ENCODE measurements at places on chromosomes 16 and 17.

DNA sequence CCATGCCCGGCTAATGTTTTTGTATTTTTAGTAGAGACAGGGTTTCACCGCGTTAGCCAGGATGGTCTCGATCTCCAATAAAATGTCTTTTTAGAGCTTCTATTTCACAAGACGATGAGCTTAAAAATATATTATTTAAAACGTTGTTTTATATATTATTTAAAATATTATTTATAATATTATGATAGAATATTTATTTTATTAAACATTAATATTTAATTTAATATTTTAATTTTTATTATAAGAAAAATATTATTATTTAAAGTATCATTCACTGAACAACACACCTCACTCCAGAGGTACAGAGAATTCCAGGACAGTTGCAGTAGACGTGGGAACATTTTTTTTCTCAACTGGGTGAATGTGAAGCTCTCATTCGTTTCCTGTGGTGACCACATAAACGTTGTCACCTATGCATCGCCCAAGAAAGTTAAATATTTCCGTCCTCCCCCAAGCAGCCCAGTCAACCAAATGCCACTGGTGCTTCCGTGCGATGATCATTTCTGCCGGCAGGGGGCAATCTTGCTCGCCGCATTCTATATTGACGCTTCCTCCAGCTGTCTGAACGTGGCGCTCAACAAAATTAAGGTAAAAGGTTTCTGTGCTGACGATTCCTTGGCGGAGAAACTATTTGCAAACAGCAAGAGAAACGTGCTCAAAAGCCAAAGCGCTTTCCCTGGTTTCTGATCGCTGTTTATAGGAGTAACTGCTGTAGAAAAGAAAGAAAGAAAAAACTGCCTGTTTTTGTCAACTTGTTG lies 41.7 kb upstream of the PRSS54 start:
- peak; percentile 88 for DNase-seq

DNA sequence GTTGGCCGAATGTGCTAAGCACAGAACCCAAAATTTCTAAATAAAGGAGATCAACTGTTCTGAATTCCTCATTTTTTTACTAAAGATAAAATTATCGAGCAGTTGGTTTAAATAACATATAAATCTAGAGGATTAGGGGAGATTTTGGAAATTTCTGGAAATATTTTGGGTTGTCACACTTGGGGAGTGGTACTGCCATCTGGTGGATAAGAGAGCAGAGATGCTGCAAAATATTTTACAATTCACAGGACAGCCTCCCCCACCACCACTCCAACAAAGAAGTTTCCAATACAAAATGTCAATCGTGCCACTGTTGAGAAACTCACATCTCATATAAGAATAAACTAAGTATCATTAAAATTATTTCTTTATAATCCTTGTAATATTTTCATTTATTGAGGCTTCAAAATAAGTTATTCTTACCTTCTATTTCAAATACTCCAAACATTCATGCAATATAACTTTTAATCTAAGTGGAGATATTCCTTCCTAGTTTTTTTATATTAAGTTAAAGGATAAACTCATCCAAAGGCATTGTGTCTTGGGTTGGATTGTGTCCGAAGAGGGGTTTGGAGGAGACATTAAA lies 17.0 kb upstream of the ABCA8 start:
- DNase-seq, result no peak

DNA sequence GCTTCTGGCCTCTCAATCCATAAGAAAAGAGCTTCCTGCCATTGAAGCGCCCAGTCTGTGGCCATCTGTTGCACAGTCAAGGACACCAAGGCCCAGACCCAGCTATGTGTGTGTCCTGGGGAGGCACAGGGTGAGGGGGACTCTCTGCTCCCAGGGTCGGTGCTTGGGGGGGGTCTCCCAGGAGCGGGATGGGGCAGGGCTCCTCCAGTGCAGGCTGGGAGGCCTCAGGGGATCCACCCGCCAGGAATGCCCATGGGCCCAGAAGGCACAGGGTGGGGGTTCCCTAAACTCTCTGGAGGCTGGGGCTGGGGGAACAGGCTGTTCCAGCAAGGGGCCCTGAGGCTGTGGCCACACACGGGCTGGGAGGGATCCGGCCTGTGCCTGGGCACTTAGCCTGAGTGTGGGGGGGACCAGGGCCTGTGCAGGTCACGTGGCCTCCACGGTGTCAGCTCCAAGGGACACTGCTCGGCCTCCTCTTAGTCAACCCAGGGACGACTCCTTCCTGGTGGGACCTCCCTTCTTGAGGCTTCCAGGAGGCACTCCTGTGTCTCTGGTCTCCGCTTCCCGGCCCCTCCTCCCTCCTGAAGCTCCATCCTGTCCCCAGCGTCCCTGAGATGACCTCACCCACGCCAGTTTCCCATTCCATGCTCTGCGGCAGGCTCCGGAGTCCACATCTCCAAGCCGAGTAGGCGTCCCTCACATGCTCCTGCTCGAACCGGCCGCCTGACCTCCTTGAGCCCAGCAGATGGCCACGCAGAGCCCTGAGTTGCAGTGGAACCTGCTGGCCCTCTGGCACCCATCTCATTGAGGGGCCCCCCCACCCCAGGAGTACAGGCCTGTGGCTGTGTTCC lies 23.1 kb upstream of the BAHCC1 start:
- DNase-seq, result no peak

DNA sequence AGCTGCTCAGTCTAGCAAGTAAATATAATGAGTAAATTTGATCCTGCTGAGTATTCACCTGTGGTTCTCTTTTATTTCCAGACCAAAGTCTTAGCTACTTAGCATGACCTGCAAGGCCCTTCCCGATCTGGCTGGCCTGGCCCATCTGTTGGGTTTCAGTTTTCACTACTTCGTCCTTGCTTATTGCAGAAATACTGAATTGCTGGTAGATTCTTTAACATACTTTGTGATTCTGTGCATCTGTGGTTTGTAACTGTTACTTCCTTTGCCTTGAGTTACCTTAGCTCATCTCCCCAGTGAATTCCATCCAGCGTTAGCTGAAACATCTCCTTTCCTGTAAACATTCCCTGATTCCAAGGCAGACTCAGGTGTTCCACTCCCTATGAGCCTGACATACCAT lies 131.1 kb downstream of the PHKB start:
- no peak for DNase-seq

DNA sequence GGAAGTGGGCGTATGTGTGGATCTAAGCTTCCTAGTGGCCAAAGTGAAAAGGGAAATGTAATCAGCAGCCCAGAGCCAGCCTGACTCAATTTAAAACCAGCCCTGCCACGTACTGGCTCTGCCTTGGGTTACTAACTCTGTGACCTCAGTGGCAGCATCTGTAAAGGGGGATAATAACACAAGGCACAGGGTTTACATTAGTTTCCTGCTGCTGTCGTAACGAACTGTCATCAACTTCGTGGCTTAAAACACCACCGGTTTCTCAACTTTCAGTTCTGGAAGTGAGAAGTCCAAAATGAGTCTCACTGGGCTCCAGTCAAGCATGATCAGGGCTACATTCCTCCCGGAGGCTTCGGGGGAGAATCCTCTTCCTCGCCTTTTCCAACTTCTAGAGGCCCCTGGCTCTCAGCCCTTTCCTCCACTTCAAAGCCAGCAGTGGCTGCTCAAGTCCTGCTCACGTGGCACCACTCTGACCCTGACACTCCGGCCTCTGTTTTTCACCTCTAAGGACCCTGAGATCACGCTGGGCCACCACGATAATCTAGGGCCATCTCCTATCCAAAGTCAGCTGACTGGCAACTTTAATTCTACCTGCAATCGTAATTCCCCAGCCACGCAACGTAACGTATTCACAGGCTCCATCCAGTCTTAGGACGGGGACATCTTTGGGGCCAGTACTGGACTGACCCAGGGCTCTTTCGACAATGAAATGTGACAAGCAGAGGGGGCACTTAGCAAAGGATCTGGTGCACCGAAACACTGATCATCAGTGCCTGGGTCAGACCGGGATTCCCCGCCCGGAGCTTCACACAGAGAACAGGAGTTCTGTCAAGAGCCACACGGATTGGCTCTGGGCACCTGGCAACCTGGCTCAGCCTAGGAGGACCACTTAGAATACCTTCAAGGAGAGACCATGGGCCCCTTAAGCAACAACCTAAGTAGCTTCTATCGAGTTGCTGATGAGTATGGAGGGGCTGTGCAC lies 14.5 kb downstream of the TMC6 start:
- DNase-seq, result no peak

- DNase-seq, result peak; percentile 37
These were observed 512 bp downstream of the PMM2 start for GRCh38 chr16:8798174-8798527.
